Ascending aorta (tissue), 2 donors: ENCODE measurements at places on chromosomes 3 and 15.

- H3K4me1 ChIP-seq = no peaks in the 10 kb centered on the region
- no peak for DNase-seq
- H3K27me3 ChIP-seq = no peaks in the 10 kb centered on the region
These were observed 76.5 kb upstream of the BCL6 start for GRCh38 chr3:187821616-187822317.

DNA sequence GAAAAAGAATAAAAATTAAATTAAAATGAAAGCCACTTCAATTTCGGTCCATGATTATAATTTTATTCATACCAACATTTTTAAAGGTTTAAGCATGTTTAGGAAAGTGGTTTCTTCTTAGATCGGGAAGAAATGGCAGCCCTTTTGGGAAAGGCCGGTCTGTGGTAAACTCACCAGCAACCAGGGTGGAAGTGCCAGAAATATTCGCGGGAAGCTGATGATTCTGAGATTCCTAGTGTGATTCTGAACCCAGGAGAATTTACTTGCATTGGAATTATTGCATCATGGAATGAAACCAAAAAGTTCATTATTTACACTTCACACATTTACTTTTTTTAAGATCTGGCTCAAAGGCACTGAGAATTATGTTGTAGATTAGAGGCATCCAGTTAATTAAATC lies 97.2 kb upstream of the CCNL1 start:
- H3K27me3 ChIP-seq = no peaks in the 10 kb centered on the region
- DNase-seq = no peak
- no peak overlapping the region for H3K27ac ChIP-seq
- no peaks in the 10 kb centered on the region for H3K4me1 ChIP-seq
- H3K4me3 ChIP-seq = no peak overlapping the region
- no peaks in the 10 kb centered on the region for H3K36me3 ChIP-seq

- peaks cover 4% of the 10 kb centered on the region for H3K4me1 ChIP-seq
- H3K4me3 ChIP-seq = no peak overlapping the region
- no peak for DNase-seq
- H3K27me3 ChIP-seq = no peaks in the 10 kb centered on the region
- H3K27ac ChIP-seq = peak overlapping the region; percentile 0
These were observed 14.1 kb upstream of the HRH1 start for GRCh38 chr3:11140030-11140712.

- no peaks in the 10 kb centered on the region for H3K27me3 ChIP-seq
- no peak overlapping the region for H3K4me3 ChIP-seq
- DNase-seq = no peak
- no peak overlapping the region for H3K27ac ChIP-seq
- no peaks in the 10 kb centered on the region for H3K36me3 ChIP-seq
These were observed 1.4 kb downstream of the NR1I2 start for GRCh38 chr3:119783255-119783654.

DNA sequence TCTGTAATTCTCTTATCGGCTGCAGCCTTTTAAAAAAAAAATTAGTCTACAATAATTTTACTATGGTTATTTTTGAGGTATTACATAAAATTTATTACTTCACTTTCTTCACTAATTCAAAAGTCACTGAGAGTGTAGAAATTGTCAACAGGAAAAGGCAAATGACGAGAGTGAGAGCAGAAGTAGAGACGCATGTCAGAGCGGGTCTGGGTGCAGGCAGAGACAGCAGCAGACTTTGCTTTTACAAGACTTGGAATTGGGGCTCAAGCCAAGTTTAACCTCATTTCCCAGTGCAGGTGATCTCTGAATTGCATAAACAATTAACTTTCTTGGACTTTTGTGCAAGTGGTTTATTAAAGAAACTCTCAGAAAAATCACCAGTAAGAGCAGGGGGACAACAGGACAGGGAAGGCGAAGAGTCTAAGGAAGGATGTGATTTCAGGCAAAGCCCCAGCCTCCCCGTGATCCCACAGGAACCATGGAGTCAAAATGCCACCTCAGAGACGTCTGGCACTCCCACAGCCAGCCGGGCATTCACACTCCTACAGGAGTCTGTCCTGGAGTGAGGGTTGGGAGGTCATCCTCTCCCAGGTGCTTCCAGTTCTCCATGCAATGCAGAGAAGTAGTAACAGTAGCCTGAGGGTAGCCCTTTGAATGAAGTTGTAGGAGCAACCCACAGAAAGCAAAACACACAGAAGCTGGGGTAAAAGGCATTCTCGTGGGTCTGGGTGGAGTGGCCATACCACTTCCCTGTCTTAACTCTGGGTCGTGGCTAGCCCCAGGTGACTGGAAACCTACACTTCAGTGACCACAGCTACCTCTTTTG lies 274.0 kb upstream of the TGFBR2 start:
- H3K36me3 ChIP-seq = no peaks in the 10 kb centered on the region
- H3K27ac ChIP-seq = no peak overlapping the region
- DNase-seq = no peak
- H3K27me3 ChIP-seq = no peaks in the 10 kb centered on the region
- H3K4me3 ChIP-seq = no peak overlapping the region

DNA sequence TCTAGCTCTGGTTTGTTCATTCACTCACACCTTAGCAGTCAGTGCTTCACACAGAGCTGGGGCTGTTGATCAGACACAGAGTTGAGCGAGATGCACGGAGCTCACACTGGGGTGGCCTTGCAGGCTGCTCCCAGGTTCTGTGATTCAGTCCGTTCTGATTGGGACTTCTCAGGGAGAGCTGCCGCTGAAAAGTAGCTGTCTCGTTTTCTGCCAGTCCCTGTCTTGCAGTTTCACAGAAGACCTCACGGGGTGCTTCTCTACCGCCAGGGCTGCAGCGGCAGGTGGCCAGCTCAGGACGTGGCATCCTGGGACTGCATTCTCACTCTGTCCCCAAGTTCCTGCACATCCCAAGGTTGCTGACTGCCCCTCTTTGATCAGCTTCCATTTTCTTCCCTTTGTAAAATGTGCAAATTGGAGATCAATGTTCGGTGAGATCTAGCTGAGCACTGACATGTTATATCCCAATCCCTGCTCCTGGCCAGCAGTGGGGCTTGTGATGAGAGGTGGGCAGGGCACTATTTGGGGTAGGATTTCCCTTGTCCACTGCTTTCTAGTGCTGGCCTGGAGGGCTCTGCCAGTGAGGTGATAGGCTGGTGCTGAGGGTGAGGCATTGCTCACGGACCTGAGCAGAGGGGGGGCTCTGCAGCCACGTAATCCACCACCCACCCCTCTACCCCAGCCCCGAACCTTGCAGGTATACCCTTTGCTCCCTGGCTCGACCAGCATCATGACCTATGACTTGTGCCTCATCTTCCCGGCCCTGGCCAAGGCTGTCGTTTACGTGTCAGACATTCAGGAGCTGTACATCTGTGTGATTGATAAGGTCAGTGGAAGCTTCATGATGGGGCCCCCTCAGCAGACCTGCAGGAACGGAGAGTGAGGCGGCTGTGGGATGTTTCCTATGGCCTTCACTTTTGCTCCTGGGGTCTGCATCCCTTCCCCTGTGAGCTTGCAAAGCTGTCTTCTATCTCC lies 5.3 kb upstream of the TXNRD3 start:
- no peak overlapping the region for H3K4me3 ChIP-seq
- H3K4me1 ChIP-seq = no peaks in the 10 kb centered on the region
- H3K27ac ChIP-seq = no peak overlapping the region
- no peaks in the 10 kb centered on the region for H3K27me3 ChIP-seq
- no peak for DNase-seq

DNA sequence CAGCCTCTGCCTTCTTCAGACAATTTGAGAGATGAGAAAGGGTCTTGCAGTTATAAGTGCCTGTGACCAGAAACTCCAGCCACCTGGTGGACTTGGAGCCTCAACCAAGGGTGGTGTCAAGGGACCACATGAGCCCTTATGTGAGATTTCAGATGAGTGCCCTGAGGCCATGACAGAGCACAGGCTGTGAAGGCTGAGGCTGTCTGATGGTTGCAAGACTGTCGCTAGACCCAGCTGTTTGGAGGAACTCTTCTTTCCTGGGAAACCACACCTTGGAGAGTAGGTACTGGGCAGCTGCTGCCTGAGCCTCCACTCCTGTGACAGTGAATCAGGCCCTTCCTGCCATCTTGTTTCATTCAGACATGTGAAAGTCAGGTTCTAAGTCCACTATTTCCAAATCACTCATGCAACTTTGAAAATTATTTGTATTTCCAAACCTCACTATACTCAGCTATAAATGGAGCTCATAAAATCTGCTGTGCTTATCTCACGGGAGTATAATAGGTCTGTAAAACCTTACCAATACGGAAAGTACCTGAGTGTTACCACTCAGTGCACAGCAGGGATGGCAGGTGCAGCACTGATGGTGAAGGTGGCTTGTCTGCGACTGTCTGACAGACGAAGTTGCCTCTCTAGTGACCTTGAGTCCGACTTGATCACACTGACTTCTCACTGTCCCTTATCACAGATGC lies 99.4 kb downstream of the RPL39L start:
- H3K4me3 ChIP-seq = no peak overlapping the region
- no peaks in the 10 kb centered on the region for H3K27me3 ChIP-seq
- peaks cover 4% of the 10 kb centered on the region for H3K4me1 ChIP-seq
- no peak overlapping the region for H3K27ac ChIP-seq

DNA sequence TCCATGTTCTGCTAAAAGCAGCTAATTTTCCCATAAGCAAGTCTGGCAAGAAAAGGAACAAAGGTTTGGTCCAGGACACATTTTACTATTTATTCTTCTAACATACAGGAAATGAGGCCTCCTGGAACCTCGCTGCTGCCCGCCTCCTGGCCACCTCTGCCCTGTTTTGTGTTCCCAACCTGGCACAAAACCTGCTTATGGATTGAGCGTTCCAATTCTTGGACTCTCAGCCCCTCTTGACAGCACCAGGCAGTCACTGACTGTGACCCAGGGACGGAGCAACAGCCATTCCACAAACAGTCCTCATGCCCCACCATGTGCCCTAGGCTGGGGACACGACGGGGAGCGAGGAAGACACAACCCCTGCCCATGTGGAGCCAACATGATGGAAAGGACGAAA lies 11.6 kb upstream of the SSUH2 start:
- no peak overlapping the region for H3K4me3 ChIP-seq
- H3K36me3 ChIP-seq = no peaks in the 10 kb centered on the region
- H3K4me1 ChIP-seq = peaks cover 44% of the 10 kb centered on the region
- H3K27ac ChIP-seq = peak overlapping the region; percentile 76
- DNase-seq = no peak

GRCh38 chr3:98967758-98968157 lies 66.3 kb upstream of the DCBLD2 start:
- H3K27ac ChIP-seq = no peak overlapping the region
- H3K4me1 ChIP-seq = no peaks in the 10 kb centered on the region
- H3K36me3 ChIP-seq = no peaks in the 10 kb centered on the region
- no peaks in the 10 kb centered on the region for H3K27me3 ChIP-seq
- no peak for DNase-seq

DNA sequence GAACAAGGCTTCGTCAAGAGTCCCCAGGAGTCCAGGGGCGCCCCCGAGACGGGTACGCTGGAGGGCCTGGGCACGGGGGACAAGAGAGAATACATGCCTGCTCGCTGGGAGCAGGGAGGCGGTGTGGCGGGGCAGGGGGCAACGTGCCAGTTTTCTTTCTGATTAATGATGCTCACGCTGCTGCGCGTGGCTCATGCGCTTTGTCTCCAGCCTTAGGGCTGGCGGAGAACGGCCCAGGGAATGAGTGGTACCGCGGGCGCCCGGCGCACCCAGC lies 408 bp upstream of the ARPP21 start:
- no peak overlapping the region for H3K27ac ChIP-seq
- no peaks in the 10 kb centered on the region for H3K36me3 ChIP-seq
- H3K27me3 ChIP-seq = no peaks in the 10 kb centered on the region
- H3K4me3 ChIP-seq = peak overlapping the region; percentile 38
- no peak for DNase-seq

GRCh38 chr15:53384417-53384816 lies 375.0 kb downstream of the WDR72 start:
- H3K27me3 ChIP-seq = no peaks in the 10 kb centered on the region
- H3K4me3 ChIP-seq = no peak overlapping the region

DNA sequence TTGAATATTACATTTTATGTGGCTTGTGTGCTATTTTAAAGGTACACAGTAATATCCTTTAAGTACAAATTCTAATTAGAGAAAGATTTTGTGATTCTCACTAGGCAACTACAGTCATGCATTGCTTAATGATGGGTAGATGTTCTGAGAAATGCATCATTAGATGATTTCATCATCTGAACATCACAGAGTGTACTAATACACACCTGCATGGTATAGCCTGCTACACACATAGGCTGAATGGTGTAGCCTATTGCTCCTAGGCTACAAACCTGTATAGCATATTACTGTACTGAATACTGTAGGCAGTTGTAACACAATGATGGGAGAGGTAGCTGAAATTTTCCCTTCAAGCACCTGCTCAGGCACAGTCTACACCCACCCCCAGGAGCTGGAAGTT lies 217.4 kb upstream of the EOMES start:
- no peak overlapping the region for H3K4me3 ChIP-seq
- no peak for DNase-seq
- no peaks in the 10 kb centered on the region for H3K4me1 ChIP-seq

DNA sequence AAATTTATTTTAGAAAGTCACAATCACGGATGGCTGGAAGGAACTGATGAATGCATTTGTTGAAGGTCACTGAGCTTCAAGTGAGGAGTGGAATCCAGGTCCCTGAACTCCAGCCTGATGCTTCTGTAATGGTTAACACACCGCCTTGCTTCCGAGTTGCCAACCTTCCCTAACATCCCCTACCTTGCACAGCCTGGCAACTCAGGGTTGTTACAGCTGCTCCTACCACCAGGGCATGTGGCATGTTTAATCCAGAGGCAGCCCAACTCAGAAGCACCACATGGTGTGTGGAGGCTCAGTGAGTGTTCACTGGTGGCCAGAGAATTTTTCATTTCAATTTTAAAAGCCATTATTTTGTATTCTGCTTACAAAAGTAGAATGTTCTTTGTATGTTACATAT lies 4.9 kb downstream of the TM2D3 start:
- peaks cover 31% of the 10 kb centered on the region for H3K36me3 ChIP-seq
- DNase-seq = no peak
- peaks cover 21% of the 10 kb centered on the region for H3K4me1 ChIP-seq
- no peaks in the 10 kb centered on the region for H3K27me3 ChIP-seq
- H3K4me3 ChIP-seq = no peak overlapping the region
- H3K27ac ChIP-seq = no peak overlapping the region

DNA sequence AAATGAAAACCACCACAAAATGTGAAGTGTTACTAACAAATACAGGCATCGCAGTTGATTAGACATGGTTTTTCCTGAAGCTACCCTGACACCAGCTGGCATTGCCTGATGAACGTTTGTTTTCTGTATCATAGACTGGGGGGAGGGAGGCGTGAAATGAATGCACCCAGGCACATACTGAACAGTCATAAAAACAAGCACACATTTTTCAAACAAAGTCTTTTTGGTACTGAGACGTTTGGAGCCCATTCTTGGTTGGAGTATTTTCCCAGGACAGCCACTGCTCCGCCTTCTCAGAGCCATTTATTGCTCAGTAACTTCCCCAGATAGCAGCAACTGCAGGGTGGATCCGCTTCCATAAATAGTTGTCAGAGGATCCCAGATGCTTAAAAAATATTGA lies 52.4 kb downstream of the KLF13 start:
- DNase-seq = no peak
- H3K27ac ChIP-seq = no peak overlapping the region
- peaks cover 27% of the 10 kb centered on the region for H3K36me3 ChIP-seq
- no peak overlapping the region for H3K4me3 ChIP-seq
- H3K27me3 ChIP-seq = no peaks in the 10 kb centered on the region
- peaks cover under 1% of the 10 kb centered on the region for H3K4me1 ChIP-seq

GRCh38 chr15:88704791-88705768 lies 66.3 kb downstream of the ISG20 start:
- no peaks in the 10 kb centered on the region for H3K36me3 ChIP-seq
- DNase-seq = peak; percentile 29
- H3K27ac ChIP-seq = peak overlapping the region; percentile 81

- no peaks in the 10 kb centered on the region for H3K27me3 ChIP-seq
- H3K4me1 ChIP-seq = no peaks in the 10 kb centered on the region
- no peaks in the 10 kb centered on the region for H3K36me3 ChIP-seq
These were observed 156.6 kb downstream of the SMAD6 start for GRCh38 chr15:66858423-66859207.
